ENCODE measurements at places on chromosomes 16 and 17. TPM values are rescaled to one million over a fixed set of nuclear protein-coding genes. Genes with fewer than 3 reads are reported as not detected.

The ANKS4B gene
- total RNA-seq = 0.09 TPM

The MYLK3 gene
- not detected for total RNA-seq

The TSPAN10 gene
- 1.5 TPM for total RNA-seq

The KRT24 gene
- not detected for total RNA-seq
